ENCODE measurements at places on chromosomes 4 and X.

DNA sequence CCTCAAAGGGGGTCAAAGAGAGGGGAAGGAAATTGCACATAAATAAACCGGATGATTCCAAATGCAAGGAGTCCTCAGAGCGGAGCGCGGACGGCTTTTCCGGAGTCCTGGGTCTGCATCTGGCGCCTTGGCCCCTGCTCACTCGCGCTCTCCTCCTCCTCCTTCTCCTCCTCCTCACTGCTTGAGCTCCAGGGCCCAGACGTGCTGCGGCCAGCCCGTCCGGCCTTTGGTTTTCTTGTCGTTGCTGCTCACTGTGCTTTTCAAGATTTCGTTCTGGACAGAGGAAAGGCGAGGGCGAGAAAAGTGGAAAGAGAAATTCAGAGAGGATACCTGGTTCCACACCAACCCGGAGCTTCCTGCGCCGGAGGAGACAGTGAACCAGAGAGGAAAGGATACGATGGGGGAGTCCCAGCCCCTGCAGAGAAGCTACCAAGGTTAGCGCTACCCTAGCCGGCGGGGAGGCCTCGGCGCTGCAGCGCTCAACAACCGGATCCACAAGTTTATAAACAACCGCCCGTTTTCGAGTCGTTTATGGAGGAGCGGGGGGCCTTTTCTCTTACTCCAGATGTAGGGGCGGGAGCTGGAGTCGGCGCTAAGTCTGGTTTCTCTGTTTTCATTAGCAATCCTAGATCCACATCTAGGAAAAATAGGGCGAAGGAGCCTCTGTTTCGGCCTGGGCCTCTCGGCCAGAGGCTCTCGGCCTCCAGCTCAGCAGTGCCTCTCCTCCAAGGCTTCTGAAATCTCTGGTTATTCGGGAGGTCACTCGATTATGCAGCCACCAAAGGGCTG is 2.7 kb downstream of the HAND2 start:
- DNase-seq: no peak

- no peak for DNase-seq
These were observed 1003.5 kb upstream of the LCORL start for GRCh38 chr4:19025031-19025430.

- no peak for DNase-seq
These were observed 8.0 kb downstream of the PPP3CA start for GRCh38 chr4:101339332-101339731.

- no peak for DNase-seq
These were observed 330.7 kb upstream of the RASGEF1B start for GRCh38 chr4:81802285-81802846.

DNA sequence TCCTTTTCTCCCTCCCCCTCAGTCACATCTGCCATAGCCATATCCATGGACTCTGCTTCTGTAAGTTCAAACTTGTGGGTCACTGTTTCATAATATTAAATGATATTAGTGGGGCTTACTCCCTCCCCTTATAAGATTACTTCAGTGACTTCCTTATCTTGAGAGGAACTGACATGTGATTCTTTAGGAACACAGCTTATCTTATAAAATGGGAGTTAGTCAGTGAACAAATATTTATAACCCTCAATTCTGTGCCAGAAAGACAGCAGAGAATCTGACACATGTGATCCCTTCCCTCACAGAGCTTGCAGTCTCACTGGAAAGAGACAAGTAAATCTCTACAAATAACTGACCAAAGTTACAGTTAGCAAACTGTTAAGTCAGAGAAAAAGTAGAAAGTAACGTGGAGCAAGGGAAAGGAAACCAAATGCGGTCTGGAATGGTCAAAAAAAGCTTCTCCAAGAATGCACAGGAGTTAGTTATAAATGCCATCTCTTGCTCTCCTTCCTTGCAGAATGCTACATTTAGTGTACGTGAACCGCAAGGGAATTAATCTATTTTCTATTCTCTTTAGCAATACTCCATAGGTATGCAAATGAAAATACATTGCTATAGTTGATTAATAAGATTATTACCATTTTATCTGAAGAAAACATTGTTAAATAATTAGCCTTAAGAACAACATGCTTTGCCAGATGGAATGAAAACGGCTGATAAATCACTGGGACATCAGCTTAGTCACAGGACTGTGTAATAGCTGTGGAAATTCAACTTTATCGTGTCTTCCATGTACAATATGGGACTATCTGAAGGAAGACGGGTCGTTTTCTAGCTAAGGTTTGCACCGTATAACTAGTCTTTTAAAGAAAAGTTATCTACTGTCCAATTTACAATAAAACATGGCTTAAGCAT is 29.0 kb downstream of the SGMS2 start:
- peak; percentile 72 for DNase-seq

- DNase-seq: no peak
These were observed 247.4 kb upstream of the CTSO start for GRCh38 chr4:156201050-156201449.

DNA sequence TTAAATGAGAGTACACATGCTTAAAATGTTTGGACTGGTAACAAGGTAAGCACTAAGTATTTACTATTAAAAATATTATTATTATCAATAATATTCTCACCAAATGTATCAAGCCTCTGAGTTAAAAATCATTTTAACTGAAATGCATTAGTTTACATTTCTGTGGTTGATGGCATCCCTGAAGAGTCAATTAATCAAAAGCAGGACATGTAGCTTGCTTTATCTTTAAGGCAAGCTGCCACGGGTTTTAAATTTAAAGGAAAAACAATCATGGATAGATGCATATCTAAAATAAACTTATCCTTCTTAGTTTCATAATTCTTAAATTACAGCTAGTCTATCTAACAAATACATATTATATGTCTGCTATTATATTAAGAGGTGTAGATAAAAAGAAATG is 584.8 kb upstream of the INTU start:
- DNase-seq: peak; percentile 40

DNA sequence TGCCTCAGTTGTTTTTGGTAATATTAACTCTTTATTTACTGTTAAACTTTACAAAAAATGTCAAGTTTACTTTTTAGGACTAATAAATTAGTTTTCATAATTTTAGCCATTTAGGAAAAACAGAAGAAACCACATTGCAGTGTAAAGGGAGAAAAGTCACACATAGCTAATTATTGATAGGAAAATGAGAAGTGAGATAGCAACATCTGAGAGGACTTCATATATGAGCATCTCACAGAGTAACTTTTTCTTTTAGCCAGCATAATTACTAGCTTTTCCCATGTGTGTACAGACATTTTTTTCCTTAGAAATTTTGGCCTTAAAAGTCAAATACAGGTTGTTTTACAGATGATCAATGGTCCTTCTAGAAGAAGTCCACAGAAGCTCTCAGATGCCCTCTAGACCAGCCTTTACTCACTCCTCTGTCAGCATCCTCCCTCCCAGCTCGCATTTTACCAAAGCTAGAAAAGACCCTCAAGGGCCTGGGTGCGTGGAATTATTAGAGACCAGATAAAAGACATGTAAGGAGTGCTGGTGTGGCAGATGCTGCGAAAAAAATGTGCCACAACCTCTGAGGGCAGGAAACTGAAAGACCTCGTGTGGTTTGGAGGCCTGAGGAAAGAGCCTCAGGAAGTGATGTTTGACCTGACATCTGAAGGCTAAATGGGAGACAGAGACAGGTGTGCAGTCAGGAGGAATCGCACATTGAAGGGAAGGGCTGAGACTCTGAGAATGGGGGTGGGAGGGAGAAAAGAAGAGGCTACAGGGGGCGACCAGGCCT is 156.9 kb downstream of the CBR4 start:
- DNase-seq: no peak

GRCh38 chrX:1400742-1401471 is 9.0 kb upstream of the SLC25A6 start:
- DNase-seq: no peak

- DNase-seq: peak; percentile 3
These were observed 89.4 kb upstream of the IL13RA1 start for GRCh38 chrX:118637997-118638396.

DNA sequence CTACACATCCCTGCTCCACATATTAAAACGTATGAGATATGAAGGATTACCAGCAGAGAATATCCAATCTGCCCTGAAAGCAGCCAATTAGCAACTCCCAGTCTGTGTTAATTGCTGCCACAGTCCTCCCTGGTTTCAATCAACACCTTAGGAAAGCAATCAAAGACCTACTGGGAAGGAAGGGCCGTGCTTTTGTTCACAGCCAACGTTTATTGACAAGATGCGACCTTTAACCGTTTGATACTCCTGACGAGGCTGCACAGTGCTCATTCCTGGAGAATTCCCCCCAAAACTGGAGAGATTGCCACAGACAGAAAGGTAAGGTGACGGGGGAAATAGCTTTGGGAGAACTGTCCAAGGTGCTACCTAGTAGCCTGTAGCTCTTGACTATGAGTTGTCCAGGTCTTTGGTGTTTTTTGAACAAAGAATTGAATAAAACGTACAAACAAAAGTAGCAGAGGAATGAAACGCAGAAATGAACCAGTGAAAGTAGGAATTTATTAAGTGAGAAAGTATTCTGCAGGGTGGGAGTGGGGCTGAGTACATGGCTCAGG is 596.5 kb downstream of the NLGN4X start:
- DNase-seq: no peak

DNA sequence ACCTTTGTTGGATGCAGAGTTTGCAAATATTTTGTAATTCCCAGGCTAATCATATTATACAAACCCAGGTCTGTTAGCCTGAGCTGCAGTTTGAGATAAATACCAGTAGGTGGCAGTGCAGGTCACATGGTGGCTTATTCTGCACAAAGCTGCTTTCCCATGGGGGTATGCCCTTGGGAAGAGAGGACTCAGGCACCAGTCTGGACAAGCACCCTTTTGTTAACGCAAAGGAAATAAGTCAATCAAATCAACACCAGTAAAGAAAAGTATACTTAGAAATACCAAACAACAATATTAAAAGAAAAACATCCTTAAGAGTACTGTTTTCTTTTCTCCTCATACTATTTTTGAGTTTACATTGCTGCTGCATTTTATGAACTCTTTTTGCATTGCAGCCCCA is 389.0 kb upstream of the ZFP42 start:
- DNase-seq: peak; percentile 69

DNA sequence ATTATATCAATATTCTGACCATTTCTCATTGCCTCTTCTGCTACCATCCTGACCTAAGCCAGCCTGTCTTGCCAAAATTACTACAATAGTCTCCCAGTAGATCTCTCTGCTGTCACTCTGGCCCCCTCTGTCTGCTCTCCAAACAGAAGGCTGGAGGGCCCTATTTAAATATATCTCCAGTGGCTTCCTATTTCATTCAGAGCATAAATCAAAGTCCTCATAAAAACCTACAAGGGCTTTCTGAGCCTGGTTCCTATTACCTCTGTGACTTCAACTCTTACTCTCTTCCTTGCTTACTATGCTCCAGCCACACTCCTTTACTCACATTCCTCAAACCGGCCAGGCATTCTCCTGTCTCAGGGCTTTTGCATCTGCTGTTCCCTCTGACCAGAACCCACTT is 19.0 kb downstream of the IGSF1 start:
- no peak for DNase-seq

DNA sequence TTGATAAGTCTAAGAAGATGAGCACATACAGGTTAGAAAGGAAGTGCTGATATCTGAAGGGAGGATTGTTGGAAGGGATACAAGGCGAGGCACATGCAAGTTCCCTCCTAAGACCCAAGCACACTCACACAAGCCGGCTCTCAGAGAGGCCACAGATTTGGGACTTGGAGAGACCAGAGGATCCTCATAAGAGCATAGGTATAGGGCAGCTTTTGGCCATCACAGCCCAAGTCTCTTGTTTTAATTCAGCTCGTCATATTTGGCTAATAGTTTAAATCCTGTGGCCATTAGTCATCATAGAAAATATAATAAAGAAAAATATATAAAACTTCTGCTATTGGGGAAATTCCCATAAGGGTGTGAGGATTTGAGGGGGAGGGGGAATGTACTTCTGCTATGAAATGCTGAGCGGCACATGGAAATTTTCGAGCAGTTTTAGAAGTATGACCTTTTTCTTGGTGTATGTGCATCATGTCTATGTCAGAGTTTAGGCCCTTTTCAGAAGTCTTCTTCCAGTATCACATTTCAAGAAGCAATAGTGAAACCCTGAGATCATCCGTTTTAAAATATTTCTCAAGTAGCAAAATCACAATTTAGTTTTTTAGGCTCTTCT is 97.7 kb downstream of the NFKB1 start:
- peak; percentile 55 for DNase-seq

DNA sequence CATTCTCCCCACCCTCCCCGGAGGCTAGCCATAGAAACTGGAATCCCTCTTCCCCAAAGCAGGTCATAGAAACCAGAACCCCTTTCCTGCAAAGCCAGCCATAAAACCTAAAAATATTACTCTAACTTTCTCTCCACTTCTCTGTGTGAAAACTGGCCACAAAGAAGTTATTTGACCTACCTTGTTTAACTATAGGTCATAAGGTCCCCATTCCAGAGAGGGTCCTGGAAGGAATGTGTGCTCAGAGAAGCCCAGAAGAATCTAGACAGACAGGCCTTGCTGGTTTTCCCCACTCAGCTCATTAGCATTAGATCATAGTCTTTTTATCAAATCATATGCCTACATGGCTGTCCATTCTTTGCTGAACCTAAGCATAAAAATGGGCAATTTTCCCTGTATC is 52.8 kb upstream of the TEX13A start:
- no peak for DNase-seq

GRCh38 chr4:41359422-41359775 is 102.7 kb downstream of the UCHL1 start:
- no peak for DNase-seq

DNA sequence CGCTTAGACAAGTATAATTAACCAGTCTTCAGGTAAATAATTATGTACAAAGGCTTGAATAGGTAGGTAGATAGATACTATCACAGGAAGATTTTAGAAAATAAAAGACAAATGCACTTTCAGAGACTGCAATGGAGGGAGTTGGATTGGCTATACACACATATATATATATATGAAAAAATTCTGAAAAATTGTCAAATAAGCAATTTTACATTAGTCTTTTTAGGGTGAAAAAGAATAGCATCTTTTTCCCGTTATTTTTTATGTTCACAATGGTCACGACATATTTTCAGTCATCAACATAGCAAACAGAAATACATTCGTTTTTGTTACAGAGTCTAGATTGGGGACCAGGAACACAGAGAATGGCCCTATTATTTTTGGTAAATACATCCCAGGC is 385.9 kb upstream of the ACTRT1 start:
- no peak for DNase-seq

DNA sequence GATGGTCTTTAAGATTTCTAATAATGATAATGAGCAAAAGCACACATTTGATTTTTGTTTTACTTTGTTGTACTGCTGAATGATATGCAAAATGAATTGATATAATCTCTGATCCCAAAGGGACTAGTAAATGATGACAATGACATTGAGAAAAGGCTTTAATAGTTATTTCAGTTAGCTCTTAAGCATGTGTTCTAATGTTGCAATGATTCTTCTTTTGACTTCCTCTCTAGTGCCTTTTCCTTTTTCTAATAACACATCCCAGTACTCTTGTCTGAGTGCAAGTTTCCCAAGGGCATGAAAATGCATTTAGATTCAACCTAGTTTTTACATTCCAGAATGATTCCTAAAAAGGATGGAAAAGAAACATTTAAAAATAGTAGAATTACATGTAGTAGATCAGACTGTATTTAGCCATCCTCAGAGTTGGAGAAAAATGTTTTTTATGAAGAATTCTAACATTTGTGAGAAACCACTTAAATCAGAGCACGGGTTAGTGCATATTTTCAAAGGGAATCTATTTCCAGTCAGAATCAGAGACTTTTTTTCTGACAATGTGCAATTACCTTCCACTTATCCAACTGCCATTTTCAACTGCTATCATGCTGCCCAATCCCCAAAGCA is 508.8 kb downstream of the C4orf33 start:
- DNase-seq: no peak
